GDM1 (cell line): ENCODE measurements at places on chromosomes 2 and 18.

GRCh38 chr2:96267159-96267971 is 1.3 kb downstream of the CIAO1 start:
- peak; percentile 31 for DNase-seq

GRCh38 chr2:32357318-32358110 is 691 bp downstream of the BIRC6 start:
- DNase-seq: no peak

GRCh38 chr18:8416212-8417019 is 192.8 kb upstream of the RAB12 start:
- no peak for DNase-seq

- no peak for DNase-seq
Observed at GRCh38 chr2:207884127-207884526, 114.4 kb upstream of the FZD5 start.

GRCh38 chr2:201363857-201364560 is 6.9 kb upstream of the FLACC1 start:
- peak; percentile 47 for DNase-seq

GRCh38 chr2:145161656-145162055 is 641.7 kb upstream of the ZEB2 start:
- DNase-seq: no peak

- no peak for DNase-seq
Observed at GRCh38 chr2:174005801-174006419, 40.7 kb upstream of the SP3 start.

DNA sequence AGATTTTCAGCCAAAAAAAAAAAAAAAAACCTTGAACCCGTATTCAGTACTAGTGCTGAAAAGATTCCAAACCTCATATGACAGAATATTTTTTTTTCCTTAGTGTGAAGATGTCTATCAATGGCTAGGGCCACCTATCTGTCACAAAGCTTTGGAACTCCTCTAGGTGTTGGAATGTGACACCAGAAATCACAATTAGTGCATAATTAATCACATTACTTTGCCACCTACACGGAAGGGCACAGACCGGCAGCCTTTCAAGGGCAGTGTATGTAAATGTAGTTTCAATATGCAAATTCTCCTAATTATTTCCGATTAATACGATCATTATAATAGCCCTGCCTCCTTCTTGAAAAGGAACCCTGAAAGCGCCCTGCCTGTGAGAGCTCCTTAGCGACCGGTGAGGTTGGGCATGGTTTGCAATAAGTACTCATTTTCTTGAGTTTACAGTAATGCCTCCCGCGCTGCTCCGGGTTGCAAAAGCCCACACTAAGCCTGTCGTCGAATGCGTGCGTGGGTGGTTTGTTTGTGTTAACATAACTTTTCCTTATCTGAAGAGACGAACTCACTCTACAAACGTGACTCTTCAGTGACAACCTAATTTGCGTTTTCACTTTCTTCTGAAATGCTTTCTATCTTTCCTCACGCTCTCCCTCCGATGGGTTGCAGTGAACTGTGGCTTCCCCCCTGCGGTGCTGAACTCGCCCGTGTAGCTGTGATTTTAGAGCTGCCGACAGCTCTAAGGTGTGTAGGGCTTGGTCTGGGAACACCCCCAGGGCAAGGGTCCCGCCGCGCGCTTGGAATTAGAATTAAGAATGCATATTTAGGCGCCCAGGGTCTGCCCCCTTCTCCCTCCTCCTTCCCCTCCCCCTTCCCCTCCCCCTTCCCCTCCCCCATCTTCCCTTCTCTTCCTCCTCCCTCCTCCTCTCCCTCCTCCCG is 765 bp upstream of the ID2 start:
- DNase-seq: no peak
